ENCODE measurements at places on chromosomes 3 and 15.

- no peak for DNase-seq
These were observed 20.9 kb downstream of the AVEN start for GRCh38 chr15:34018021-34018645.

DNA sequence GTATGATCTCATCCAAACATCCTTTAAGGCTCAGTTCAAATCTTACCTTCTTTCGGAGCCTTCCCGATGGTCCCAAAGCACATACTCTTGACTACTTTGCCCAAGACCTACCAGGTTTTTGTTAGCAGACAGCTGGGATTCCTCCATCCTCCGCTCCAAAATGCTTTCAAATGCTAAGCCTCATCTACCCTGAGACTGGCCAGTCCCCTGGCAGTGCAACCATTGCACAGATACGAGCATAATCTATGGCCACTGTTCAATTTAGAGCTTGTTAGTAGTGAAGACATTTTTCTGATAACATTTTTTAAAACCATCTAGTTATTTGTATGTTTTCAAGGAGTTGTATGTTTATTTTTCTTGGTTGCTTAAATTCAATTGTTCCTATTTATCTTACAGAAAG lies 264.4 kb upstream of the NR2F2 start:
- no peak for DNase-seq

- no peak for DNase-seq
These were observed 59.0 kb downstream of the CDCP1 start for GRCh38 chr3:45087155-45087554.

DNA sequence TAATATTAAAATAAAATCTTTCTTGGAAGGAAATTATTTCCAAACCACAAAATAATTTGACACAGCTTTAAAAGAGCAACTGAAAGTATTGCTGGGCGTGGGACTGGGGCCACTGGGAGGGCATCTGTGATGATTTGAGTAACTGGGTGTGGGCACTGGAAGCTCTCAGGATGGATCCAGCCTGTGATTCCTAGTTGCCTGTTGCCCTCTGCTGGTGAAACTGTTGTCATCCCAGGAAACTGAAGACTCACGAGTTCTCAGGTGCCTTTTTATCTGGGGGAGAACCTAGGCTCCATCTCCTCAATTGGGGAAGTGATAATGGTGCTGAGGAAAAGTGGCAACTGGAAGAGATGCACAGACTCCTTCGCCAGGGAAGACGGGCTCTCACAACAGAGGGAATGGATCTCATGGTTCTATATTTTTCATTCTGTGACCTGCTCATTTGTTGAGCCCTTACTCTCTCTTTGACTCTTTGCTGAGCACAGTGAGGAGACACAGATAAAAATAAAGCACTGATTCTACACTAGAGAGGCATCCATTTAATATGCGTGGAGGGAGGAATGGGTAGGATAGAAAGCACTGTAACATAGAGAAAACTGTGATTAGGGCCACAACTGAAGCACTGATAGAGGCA lies 61.6 kb downstream of the TPRG1 start:
- DNase-seq, result no peak

- no peak for DNase-seq
These were observed 358.9 kb downstream of the RBMS3 start for GRCh38 chr3:29639578-29640290.

GRCh38 chr3:124263168-124263567 lies 271.2 kb upstream of the ROPN1 start:
- DNase-seq, result no peak

- DNase-seq, result no peak
These were observed 213.4 kb downstream of the ZBBX start for GRCh38 chr3:167166594-167167253.

DNA sequence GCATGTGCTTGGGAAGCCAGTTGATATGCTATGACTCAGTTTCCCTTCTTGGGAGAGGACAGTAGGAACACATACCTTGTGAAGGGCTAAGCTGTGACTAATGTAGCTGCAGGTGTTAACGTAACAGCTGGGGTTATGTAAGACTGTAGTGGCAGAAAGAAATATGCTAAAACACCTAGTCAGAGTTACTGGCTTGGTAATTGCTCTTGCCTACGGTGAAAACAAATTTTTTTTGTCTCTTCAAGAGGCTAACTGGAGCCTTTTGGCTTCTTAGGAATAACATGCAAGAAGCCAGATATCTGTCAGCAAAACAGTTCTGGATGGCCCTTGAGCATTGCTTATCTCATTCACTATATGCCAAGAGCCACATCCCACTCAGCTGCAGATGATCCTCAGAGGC lies 1.4 kb downstream of the MAPKBP1 start:
- no peak for DNase-seq

Measured in stimulated activated CD8-positive, alpha-beta memory T cell treated with anti-CD3 and anti-CD28 coated beads, Interleukin-15, amount 100 ng/mL, for 4 hours (primary cell).